ENCODE measurements at places on chromosomes 2 and 18. TPM values are rescaled to one million over a fixed set of nuclear protein-coding genes. Genes with fewer than 3 reads are reported as not detected.
A peak's percentile ranks its signal among the peaks of the same experiment; 100 is the strongest.

The TUBA3D gene
- not detected for polyA plus RNA-seq

- DNase-seq, result no peak
Measured at GRCh38 chr18:5630057-5630899, 86.5 kb upstream of the EPB41L3 start.

DNA sequence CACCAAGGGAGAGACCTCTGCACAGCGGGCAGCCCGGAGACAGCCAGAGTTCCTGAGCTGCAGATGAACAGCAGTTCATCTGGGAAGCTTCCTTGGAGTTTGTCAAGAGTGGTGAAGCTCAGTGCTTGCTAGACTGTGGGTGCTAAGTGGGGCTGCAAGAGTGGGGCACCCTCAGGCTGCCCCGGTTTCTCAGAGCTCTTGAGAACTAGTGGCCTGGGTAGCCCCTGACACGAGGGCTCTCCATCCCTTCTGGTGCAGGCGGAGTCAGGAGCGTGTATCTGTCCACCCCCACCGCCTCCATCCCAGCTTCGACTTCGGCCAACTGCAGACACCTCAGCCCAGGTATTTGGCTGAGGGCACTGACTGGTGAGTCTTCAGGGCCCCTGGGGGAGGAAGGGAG is 222.0 kb downstream of the LOXHD1 start:
- DNase-seq, result no peak

The DSG4 gene
- 0.50 TPM for polyA plus RNA-seq

- no peak for DNase-seq
Measured at GRCh38 chr2:223884399-223884798, 47.0 kb upstream of the AP1S3 start.

The ADRA2B gene
- 0.02 TPM for polyA plus RNA-seq

DNA sequence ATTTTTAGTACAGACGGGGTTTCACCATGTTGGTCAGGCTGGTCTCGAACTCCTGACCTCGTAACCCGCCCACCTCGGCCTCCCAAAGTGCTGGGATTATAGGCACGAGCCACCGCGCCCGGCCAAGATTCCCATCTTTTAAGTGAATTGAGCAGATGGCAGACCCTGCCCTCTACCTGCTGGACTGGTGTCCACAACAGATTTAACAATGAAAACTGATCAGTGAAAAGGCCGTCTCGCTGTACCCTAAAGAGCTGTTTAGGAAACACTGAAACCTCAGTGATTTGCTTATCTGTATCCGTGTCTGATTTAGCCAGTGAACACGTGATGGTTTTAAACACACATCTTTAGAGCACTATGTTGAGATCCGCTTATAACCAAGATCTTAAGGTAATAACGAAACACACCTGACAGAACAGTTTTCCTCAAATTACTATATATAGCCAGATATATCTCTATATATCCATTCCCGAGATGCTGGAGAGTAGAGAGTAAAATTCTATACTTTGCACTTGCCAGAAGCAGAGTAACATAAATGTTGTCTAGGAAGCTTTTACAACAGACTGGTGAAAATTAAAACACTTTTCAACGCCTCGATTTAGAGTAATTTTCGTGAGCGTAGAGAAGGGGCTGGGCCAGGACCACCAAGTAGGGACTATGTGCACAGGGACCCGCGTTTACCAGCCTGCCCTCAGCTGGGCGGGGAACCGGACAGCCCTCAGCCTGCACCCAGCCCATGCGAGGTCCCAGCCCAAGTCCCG is 594 bp downstream of the FAM161A start:
- DNase-seq, result no peak

The CD207 gene
- not detected for polyA plus RNA-seq

DNA sequence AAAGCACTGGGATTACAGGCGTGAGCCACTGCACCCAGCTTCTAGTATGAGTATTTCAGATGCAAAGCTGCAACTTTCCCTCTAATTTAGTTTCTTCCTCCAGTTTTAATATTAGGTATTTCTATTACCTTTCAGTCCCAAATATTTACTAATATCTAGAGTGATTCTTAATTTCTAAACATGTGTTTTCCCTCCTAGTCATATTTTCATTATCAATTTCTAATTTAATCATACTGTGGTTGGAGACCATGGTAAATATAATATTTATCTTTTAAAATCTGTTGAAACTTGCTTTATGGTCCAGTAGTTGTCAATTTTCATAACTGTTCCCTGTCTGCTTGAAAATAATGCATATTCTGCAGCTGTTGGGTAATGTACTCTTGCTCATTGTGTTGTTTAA is 245.9 kb upstream of the REV1 start:
- no peak for DNase-seq

The EPHA4 gene
- 20.2 TPM for polyA plus RNA-seq

DNA sequence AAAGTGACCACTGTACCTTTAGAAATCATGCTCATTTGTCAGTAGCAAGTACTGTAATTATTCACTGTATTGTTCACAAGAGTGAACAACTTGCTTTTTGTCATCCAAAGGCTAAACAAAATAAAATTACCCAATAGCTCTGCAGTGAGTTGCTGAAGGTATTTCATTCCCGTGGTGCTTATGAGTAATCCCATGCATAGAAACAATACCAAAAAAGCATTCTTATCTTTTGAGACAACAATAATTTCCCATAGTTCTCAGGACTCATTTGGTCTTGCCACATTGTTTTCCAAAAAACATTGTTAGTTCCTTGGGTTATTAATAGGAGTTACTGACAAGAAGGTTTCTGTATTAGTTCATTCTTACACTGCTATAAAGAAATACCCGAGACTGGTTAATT is 503.2 kb upstream of the FAM98A start:
- peak; percentile 53 for DNase-seq

The UGGT1 gene
- 30.9 TPM for polyA plus RNA-seq

- no peak for DNase-seq
Measured at GRCh38 chr2:17413036-17413435, 105.2 kb downstream of the RAD51AP2 start.
